HFFc6 (cell line): ENCODE measurements at places on chromosomes 5 and 9.

DNA sequence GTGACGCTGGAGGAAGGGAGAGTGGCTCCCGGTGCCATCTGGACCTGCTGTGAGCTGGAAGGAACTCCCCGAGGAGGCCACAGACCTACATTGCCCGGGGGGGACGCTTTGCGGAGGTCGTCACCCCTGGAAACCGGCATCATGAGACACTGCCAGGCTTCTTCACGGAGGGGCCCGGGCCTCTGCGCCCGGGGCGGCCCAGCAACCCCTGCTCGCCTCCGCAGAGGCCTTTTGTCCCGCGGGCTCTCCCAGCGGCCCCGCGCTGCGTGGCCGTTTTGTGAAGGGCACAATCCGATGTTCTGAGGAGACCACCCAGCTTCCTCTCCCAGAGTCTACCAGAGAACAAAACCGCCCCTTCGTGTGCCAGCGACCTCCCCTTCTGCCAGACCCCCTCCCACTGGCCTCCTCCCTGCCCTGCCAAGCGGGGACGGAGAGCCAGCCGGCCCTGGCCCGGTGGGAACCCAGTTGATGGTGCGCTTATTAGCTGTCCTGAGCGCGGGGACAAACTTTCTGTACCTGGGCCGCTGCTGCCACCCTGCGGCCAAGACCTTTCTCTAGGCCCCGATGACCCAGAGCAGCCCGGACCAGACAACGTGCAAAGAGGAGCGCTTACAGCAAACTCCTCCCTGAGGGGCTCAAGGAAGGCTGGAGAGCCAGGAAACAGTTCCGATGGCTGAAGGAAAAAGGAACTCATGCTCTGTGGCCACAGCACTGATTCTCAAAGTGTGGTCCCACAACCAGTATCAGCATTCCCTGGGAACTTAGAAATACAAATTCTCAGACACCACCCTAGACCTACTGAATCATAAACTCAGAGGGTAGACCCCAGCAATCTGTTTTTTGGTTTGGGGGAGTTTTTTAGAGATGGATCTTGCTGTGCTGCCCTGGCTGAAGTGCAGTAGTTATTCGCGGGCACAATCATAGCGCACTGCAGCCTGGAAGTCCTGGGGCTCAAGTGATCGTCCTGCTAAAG lies 86.7 kb downstream of the SLC1A3 start:
- peak; percentile 54 for DNase-seq

DNA sequence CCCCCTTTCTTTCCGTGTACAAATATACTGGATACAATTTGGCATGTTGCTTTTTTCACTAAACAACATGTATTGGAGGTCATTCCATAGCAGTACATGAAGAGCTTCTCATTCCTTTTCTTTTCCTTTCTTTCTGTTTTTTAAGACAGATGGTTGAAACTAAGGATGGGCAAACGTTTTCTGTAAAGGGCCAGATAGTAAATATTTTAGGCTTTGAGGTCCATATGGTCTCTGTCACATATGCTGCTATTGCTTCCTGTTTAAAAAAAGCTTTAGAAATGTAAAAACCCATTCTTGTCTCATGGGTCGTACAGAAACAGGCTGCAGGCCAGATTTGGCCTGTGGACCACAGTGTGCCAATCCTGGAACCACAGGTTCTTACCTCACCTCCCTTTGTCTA lies 160.1 kb downstream of the ACER2 start:
- DNase-seq: no peak

DNA sequence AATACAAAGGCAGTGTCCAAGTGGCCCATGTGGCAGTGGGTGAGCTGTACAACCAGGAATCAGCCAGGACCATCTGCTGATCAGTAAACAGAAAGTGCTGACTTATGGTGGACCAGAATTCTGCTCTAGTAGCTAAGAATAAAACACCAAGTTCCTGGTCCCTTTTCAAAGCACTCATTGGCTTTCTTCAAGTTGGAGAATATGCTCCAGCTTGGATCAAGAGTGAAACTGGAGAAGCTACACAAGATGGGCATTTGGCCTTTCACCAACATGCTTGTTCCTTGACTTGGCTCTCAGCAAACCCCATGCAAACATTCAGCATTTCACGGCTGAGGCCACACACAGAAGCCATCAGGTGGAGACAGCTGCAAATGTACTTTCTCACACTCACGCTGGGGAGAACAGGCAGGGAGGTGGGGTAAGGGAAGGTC lies 32.1 kb downstream of the MARCHF3 start:
- DNase-seq: no peak

GRCh38 chr5:160432787-160433186 lies 11.1 kb downstream of the PTTG1 start:
- DNase-seq: no peak
